Effector CD4-positive, alpha-beta T cell (primary cell): ENCODE measurements at places on chromosomes 2 and 18.

- DNase-seq: no peak
Observed at GRCh38 chr18:77105028-77105427, 27.6 kb downstream of the MBP start.

DNA sequence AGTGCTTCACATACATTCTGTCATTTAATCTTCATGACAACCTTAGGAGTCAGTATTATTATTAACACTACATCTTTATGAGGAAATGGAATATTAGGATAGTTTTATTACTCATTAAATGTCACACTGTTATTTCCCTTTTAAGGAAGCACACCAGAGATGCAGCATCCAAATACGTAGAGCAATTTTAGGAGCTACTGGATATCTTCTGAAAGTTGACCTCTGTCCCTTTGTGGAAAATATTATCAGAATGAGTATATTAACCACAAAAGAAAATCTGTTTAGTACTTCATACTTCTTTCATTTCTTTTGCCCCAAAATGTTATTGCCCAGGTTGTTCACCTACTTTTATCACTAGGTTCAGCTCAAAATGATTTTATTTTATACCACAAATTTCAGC, 72.9 kb upstream of the APCDD1 start:
- no peak for DNase-seq

GRCh38 chr18:59986139-59986538, 86.3 kb downstream of the PMAIP1 start:
- no peak for DNase-seq

GRCh38 chr2:55159037-55159651, 72.9 kb downstream of the CLHC1 start:
- DNase-seq: no peak

DNA sequence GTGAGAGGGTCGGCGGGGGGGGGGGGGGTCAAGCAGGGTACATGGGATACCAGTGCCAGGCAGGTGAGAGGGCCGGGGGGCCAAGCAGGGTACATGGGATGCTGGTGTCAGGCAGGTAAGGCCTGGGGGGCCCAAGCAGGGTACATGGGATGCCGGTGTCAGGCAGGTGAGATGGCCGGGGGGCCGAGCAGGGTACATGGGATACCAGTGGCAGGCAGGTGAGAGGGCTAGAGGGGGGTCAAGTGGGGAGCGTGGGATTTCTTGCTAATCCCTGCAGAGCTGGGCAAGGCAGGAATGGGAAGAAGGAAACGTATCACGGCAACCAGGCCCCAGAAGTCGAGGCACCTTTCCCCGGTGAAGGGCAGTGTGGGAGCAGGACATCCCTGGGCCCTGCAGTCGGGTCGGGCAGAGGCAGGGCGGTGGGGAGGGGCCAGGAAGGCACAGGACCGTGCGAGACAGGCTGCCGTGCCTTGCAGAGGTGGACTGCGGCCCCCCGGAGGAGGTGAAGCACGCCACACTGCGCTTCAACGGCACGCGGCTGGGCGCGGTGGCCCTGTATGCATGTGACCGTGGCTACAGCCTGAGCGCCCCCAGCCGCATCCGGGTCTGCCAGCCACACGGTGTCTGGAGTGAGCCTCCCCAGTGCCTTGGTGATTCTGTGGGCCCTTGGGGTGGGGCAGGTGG, 49.3 kb downstream of the MTERF4 start:
- no peak for DNase-seq

GRCh38 chr2:217928324-217929181, 74.2 kb downstream of the TNS1 start:
- DNase-seq: no peak

GRCh38 chr2:118902266-118903028, 39.5 kb upstream of the MARCO start:
- no peak for DNase-seq
